Psoas muscle (tissue), 8 donors: ENCODE measurements at places on chromosomes 2 and 18. TPM values are rescaled to one million over a fixed set of nuclear protein-coding genes. Genes with fewer than 3 reads are reported as not detected.

TNFRSF11A gene
- 0.84 TPM for total RNA-seq

SPDYA gene
- total RNA-seq = 0.61 TPM

PGAP1 gene
- 5.2 TPM for total RNA-seq

TBR1 gene
- total RNA-seq = not detected

DCDC2C gene
- not detected for total RNA-seq

GAL3ST2 gene
- not detected for total RNA-seq

GPR45 gene
- total RNA-seq = not detected

AQP4 gene
- 27.1 TPM for total RNA-seq

CHRND gene
- 80.1 TPM for total RNA-seq

PLCD4 gene
- 85.2 TPM for total RNA-seq

CABYR gene
- total RNA-seq = not detected

RASGRP3 gene
- total RNA-seq = 13.0 TPM

KIAA2012 gene
- total RNA-seq = not detected

STARD6 gene
- total RNA-seq = not detected
